ENCODE measurements at places on chromosomes 3 and 15. TPM values are rescaled to one million over a fixed set of nuclear protein-coding genes. Genes with fewer than 3 reads are reported as not detected.

The DUOX1 gene
- not detected for total RNA-seq

The EPHB1 gene
- total RNA-seq: 0.12 TPM

The SLC24A5 gene
- not detected for total RNA-seq

The NR1I2 gene
- not detected for total RNA-seq

The EPHB3 gene
- total RNA-seq: 8.5 TPM

The ITIH4 gene
- total RNA-seq: 0.66 TPM

The PLXNA1 gene
- total RNA-seq: 64.7 TPM
